ENCODE measurements at places on chromosomes 5 and 9. TPM values are rescaled to one million over a fixed set of nuclear protein-coding genes. Genes with fewer than 3 reads are reported as not detected.

DNA sequence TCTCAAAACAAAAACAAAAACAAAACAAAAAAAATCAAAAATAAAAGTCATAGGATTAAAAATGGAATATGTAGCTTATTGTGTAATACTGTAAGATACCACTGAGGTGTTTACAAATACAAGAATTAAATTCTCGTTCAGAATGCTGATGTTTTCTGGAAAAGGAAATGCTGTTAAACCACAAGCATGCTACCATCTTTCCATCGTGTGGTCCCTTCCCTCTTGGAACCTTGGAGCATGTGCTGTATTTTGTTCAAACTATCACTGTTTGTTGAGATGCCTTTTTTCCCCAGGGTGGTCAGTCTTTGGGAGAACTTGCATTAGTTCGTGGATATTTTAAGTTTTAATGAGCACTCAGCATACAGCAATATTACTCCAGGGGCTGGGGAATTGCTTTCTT is 39.7 kb downstream of the SUB1 start:
- no peak for DNase-seq

GRCh38 chr5:154479944-154480750 is 2.1 kb upstream of the HAND1 start:
- no peak for DNase-seq

GRCh38 chr5:68170826-68171558 is 44.6 kb upstream of the PIK3R1 start:
- DNase-seq: peak; percentile 93

GRCh38 chr5:58404734-58405133 is 55.2 kb downstream of the PLK2 start:
- DNase-seq: no peak

DNA sequence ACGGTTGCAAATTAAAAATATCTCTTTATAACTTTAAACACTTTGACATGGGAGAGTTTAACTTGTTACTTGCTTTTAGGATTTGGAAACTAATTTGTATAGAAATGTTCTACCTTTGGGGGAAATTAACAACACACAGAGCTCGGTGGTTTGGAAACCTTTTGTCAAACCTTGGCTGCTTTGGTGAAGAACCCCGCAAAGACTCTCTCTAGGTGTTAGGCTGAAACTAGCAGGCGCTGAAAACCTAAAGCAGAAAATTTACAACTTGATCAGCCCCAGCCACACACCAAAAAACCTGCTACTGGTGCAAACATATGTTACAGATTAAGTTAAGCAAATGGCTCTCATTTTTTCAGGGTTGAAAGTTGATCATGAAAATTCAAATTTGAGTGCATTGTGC is 25.8 kb downstream of the NR2F1 start:
- no peak for DNase-seq

DNA sequence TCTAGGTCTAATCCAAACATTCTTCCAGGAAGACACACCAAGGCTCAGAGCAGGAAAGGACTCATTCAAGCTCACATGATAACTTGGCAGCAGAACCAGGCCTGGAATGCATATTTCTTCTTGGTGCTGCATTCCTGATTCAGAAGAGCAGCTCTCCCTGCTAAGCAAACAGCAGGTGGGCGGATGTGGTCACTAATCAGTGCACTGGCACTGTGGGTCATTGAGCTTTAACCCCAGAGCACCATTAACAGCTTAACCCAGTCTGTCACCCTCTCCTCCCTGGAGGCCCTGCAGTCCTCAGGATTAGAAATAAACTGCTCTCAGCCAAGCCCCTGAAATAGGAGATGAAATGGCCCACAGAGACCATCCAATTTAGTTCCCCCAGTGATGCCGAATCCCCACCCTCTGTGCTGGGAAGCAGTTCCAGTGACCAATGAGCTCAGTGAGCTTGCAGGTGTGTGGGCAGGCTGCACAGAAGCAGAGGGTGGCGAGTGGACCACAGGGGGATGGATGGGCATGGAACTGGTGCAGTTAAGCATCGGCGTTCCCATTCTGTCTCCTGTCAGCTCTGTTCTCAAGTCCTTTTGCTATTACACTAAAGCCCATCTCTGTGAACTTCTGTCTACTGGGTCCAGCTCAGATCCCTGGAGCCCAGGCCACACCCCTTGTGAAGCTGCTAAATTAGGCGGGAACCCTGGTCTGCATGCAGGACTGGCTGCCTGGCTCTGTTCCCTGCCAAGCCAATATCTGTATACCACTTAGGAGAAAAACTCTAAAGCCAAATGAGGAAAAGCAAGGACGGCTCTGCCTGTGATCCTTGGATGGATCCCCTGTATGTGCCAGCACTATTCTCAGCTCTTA is 16.6 kb upstream of the MEGF9 start:
- no peak for DNase-seq

DNA sequence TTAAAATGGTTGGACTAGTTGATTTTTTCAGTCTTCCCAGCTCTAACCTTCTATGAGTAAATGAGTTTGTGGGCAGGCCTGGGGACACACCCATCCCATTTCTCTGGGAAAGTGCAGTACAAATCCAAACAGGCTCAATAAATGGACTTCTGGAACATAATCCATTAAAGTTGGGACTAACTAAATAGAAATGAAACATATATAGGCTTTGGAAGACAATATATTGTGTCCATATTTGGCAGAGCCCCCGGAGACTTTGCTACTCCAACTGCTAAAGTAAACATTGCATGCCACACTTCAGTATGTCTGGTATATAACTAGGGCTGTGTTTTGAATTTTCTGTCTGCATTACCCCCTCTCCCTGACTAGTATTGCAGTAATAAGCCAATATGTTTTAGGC is 191.4 kb upstream of the DAB2 start:
- DNase-seq: no peak

DNA sequence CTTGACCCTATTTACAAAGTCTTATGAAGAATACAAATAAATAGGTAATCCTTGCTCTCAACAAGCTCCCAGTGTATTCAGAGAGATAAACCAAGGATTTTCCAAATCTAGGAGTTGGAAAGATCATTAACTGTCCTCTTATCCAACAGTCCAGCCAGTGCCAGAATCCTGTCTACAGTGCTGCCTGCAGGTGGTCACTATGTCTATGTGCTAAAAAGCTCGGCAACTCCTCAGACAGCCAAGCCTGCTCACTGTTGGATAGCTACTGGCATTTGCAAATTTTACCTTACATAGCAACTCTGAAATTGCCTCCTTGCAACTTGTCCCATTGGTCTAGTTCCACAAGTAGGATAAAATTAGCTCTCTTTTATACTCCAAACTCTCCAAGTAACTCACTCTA is 187.4 kb downstream of the DCP2 start:
- no peak for DNase-seq

GRCh38 chr5:13664377-13664776 is 280.1 kb downstream of the DNAH5 start:
- DNase-seq: no peak

DNA sequence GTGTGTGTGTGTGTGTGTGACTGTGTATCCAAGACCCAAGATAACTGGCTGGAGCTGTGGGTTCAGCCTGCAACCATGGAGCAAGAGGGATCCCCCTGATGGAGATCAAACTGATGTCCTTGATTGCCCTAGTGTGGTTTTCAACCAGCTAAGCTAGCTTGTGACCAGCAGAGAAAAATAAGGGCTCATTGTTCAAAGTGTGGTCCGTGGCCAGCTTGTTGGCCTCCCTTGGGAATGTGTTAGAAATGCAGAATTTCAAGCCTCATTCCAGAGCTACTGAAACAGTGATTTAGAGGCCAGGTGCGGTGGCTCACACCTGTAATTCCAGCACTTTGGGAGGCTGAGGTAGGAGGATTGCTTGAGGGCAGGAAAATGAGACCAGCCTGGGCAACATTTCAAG is 79.9 kb downstream of the ACER2 start:
- DNase-seq: no peak

DNA sequence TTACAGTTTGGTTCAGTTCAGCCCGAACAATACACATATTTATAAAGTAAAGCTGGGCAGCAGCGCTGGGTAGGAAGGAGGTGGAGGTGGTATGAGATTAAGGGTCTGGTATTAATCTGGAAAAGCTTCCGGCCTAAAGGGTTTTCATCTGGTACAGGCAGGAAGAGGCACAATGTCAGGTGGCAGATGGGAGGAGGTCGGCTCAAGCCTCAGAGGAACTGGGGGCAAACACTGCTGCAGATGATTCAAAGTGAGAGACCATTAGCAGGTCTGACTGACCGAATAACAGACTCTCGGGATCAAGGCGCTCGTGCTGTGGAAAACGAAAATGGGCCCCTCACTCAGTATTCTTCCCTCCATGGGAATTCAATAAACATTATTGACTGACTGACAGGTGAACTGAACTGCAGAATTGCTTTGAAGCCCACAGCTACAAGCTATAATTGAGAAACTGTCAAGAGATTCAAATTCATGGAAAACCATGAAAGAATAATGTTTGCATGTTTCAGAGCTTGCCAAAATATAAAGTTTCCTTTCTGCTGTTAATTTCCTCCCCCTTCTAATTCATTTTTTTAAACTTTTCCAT is 75.3 kb downstream of the TMEM167A start:
- DNase-seq: no peak

GRCh38 chr9:120619751-120620655 is 40.0 kb upstream of the CDK5RAP2 start:
- DNase-seq: peak; percentile 33

Gene CCL27
- total RNA-seq: not detected

Gene BTNL9
- total RNA-seq: 28.6 TPM

Gene GPR21
- 1.8 TPM for total RNA-seq

Gene ALDOB
- not detected for total RNA-seq

Gene ENHO
- not detected for total RNA-seq

Gene TMEM174
- not detected for total RNA-seq

Gene TYRP1
- total RNA-seq: 1.4 TPM

Gene TAF11L10
- not detected for total RNA-seq

Gene SYK
- 1.6 TPM for total RNA-seq

All from gastrocnemius medialis (tissue), 4 donors.